Stimulated activated CD4-positive, alpha-beta T cell treated with anti-CD3 and anti-CD28 coated beads, Interleukin-1b, Interleukin-23, amount 100 ng/mL, for 24 hours (primary cell): ENCODE measurements at places on chromosomes 12 and 14.

- DNase-seq = no peak
These were observed 103.5 kb downstream of the FOXG1 start for GRCh38 chr14:28870033-28870564.

DNA sequence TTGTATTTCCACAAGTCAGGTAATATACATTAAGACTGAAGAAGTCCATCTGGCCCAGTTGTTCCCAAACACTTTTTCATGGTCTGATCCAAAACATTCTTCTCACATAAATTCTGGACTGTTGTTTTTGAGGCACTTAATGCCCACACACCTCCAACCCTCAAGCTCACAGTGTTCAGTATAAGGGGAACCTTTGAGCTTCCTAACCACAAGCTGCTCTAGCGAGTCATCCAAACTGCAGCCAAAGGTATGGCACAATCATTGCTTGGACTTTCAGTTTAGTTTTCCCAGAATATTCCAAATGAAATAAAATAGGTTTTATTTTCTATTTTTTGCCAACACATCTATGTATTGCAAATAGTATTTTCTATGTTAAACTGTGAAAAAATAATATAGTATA lies 103.0 kb downstream of the PUS7L start:
- DNase-seq = no peak

- no peak for DNase-seq
These were observed 157.8 kb downstream of the RBM19 start for GRCh38 chr12:113808095-113808951.

DNA sequence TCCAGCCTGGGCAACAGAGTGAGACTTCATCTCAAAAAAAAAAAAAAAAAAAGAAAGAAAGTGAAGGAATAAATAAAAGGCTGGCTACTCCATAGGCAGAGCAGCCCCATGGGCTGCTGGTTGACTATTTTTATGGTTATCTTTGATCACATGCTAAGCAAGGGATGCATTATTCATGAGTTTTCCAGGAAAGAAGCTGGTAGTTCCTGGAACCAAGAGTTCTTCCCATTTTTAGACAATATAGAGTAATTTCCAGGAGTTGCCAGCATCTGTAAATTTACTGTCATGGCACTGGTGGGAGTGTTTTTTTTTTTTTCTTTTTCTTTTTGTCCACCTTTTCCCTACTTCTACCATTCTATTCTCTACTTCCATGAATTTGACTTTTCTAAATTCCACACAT lies 24.2 kb downstream of the FGD4 start:
- DNase-seq = no peak

GRCh38 chr12:46230983-46231382 lies 37.9 kb downstream of the SLC38A1 start:
- DNase-seq = no peak

- no peak for DNase-seq
These were observed 205.2 kb upstream of the GRIP1 start for GRCh38 chr12:66884091-66884490.

DNA sequence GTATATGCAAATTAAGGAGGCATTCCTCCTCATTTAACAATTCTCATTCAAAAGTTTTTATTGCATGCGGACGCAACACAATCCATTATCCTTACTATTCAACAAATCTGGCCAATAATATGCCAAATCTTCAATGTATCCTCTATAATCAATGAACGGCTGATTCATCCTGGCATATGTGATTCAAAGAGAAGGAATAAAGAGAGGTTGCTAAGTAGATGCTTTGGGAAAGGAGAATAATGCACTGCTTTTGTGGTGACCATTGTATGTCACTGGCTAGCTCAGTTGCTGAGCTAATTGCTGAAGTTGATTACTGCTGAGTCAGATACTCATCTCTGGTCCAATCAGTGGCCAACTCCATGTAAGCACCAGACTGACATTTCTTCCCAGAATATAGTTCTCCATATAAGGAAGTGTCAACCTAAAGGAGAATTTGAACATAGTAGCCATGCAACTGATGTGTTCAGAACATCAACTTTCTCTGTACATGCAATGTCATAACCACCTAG lies 148.0 kb downstream of the PDZRN4 start:
- no peak for DNase-seq

- DNase-seq = no peak
These were observed 6.6 kb upstream of the ITGA5 start for GRCh38 chr12:54425702-54426101.

DNA sequence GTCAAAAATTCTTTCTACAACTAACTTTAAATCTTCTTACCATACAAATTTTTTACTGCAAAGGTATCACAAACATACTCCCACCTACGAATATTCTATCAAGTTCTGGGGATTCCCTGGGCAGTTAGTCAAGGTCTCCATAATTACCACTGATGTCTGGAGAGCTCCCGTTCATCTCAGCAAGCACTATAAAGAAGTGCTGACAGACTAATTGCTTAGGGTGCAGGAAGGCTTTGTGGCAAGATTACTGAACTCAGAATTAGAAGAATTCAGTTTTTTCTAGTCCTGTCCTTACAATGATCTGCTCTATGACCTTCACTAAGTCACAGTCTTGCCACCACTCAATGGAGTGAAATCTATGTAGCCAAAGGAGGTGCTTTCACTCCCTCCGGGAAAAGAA lies 61.5 kb downstream of the DUSP16 start:
- no peak for DNase-seq

DNA sequence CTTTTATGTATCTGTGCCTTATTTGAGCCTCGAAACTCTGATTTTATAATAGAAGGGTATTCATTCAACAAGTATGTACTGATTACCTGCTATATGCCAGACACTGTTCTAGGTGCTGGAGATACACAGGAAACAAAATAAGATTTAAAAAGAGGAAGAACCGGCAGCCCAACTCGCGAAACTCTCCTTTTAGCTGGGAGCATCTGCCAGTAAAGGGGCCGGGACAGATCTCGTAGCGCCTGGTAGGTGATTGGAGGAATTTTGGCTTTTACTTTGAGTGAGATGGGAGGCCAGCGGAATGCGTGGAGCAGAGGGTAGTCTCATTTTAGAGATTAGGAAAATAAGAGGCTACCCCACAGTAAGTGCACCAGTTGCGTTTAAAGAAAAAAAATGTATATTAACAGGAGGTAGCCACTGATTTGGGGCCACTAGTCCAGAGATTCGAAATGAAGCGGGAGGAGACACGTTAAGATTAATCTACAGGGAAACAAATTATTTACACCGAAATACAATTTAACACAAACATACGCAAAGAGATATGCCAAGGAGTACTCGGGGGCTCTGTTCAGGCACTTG lies 520 bp upstream of the MON2 start:
- DNase-seq = no peak
